ENCODE measurements at places on chromosomes 4 and X.

DNA sequence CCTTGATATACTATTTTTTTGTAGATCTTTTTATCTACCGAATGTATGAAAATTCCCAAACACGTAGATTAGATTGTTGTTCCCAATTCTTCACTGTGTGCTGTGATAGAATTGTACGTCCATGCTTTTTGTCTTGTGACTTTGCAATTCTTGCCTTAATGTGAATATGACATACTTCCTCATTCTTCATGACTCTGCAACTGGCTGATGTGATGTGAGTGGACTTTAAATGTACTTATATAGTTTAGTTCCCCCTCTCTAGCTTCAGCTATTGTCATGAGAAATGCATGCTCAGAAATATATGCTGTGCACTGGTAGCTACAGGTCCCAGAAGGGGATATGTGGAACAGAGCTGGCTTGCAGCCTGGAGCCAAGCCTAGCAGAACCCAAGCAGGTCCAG, 89.4 kb downstream of the FTHL17 start:
- no peak for DNase-seq

- no peak for DNase-seq
Measured at GRCh38 chr4:80586716-80587115, 251.2 kb downstream of the CFAP299 start.

GRCh38 chrX:6505960-6506359, 29.0 kb downstream of the VCX3A start:
- peak; percentile 71 for DNase-seq

- no peak for DNase-seq
Measured at GRCh38 chr4:26782168-26782829, 78.3 kb upstream of the STIM2 start.

DNA sequence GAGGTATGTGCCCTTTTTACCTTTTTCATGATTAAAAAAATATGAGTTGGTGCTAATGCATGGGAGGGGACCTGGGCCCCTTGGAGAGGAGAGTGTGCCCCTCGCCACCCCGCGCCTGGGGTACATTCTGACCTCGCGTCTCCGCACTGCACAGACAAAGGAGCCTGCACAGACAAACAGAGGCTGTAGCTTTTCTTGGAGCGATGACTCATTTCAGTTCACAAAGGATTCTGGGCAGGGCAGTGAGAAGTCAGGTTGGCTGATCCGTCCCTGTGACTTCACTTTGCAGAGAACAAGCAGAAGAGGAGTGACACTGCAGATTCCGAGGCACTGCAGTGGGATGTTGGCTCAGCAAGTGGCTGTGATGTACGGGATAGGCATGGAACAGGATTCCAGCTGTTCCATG, 82.9 kb downstream of the STOX2 start:
- DNase-seq = peak; percentile 94

DNA sequence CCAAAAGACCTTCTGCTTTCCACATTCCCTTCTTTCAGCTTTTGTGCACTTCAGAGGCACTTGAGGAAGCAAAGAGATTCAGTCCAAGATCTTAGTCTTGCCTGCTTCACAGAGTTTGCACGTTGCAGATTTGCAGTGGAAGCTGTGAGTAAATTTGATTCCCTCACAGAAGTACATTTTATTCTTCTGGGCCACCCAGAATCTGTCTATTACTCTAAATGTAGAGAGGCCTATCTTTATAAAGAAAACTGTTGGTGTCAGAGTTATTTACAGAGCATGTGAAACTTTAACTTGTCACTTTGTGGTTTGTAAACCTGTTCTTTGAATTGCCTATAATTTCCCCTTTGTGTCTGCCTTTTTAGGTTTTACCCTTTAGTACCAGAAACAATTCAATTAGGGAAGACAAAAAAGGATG, 15.5 kb downstream of the SPRY1 start:
- DNase-seq = no peak

- peak; percentile 6 for DNase-seq
Measured at GRCh38 chr4:102196221-102196620, 149.1 kb downstream of the SLC39A8 start.

- no peak for DNase-seq
Measured at GRCh38 chr4:39170301-39170700, 12.0 kb upstream of the WDR19 start.

GRCh38 chr4:181077341-181077740, 1165.9 kb upstream of the TENM3 start:
- no peak for DNase-seq

DNA sequence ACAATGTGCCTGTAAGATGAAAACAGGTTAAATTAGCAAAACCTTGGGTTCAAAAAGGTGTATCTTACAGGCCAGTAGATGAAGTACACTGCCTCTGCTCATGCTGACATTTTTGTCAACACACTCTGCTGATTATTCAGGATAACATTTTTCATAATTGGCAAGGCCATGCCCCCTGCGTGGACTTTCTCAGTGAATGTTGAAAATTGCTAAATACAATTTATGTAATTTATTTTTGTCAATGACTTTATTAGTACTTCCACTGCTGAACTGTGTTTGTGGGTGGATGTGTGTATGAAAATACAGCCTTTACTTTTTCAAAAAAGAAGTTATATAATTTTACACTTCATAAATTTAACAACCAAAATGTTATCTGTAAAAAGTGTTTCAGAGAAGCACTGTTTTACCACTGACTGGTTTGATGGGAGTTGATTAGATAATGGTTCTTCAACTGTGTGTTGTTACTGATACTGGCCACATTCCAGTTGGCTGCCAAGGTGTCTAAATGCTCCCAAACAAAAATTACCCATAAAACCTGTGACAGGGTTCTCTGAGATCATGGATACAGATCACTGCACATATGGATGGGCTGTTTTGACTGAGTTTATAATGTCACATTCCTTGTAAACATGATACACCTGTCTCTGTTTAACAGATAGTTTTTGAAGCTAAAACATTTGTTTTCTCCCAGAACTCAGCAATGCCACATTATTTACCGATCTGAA, 151.9 kb upstream of the SLC7A11 start:
- no peak for DNase-seq

- DNase-seq = no peak
Measured at GRCh38 chr4:33323393-33323792, 2603.2 kb downstream of the PCDH7 start.

DNA sequence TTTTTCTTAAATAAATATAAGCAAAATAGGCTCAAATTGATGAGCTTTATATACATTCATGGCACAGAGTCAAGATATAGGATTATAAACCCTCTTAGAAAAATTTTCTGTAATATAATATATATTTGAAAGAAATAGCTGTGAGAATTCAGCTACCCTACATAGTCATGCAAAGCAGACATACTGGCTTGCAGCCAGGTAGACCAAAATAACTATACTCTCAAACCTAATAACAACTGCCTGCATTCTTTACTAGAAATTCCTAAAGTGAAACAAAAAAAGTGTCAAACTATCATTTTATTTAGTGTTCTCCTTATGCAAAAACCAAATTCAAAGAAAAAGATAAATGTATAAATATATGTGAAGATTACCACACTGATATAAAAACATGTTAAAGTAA, 1390.2 kb downstream of the C4orf33 start:
- DNase-seq = no peak

DNA sequence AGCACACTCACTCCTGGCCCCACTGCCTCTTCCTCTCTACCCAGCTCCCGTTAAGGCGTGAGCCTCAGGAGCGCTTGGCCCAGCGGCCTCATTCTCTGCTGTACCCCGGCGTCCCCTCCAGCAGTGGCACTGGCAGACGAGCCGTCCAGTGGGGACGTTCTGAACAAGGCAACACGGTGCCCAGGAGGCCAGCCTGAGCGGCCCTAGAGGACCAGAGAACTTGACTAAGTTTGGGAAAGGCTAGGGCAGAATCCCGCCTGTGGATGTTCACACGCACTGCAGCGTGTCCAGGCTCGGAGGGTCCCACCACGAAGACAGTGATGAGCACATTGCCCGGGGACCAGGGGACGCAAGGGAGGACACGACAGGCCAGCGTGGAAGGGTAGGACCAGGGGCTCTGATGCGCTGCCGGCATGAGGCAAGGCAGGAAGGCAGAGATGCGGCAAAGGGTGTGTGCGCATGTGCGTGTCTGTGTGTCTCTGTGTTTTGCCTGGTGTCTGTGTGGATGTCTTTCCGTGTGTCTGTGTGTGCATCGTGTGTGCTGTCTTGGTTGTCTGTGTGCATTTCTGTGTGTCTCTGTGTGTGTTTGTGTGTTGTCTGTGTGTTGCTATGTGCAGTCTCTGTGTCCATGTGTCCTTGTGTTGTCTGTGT, 89.4 kb downstream of the ABLIM2 start:
- no peak for DNase-seq

DNA sequence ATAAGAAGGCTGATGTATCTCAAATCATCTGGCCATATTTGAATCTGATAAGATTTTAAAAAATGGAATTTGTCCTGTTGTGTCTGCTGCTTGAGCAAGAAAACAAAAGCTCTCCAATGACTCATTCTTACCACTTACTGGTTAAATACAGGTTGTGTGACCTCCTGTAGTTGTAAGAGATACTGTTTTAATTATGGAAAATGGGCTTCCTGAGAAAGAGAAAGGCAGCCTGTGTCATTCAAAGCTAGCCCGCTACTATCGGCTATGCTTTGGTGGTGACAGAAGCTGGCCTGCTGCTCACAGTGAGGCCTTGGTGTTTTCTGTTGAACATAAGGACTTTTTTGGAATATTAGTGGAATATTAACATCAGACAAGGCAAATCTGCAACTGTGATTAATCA, 1722.1 kb upstream of the PCDH10 start:
- DNase-seq = no peak

- peak; percentile 28 for DNase-seq
Measured at GRCh38 chr4:74531963-74532794, 87.2 kb downstream of the AREG start.

DNA sequence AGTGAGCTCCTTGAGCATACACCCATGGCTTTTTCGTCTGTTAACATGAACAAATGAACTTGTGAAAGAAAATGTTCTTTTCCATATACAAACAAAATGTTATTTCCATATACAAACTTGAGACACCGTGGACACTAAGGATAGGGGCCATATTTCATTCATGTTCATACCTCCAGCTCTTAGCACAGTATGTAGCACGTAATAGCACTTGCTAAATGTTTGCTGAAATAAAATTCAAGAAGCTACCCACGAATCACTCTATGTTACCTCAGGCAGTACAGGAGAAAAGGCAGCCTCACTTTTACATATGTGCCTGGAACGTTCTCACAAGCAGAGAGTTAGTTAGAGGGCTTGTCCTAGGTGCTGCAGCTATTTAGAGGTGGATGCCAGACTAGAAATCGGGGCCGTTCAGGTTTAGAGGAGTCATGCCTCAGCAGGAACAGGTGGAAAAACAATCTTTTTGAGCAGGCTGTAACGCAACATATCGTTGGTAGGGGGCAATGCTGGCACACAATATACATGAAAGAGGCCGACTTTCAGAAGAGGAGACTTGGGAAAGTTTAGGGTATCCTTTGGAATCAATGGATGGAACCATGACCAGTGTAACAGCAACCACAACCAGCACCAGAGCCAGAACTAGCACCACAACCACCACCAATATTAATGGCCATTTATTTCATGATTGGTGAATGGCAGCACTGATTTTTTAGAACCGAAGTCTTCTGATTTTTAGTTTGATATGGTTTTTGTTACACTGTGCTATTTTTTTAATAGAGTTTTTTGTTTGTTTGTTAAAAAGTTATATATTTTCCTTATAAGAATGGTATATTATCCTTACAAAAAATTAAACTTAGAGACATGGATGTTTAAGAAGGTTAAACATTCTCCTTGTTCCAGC, 14.8 kb upstream of the PAQR3 start:
- peak; percentile 36 for DNase-seq

- DNase-seq = no peak
Measured at GRCh38 chr4:182748283-182748682, 168.9 kb downstream of the DCTD start.

GRCh38 chr4:15488658-15489470, 19.2 kb downstream of the CC2D2A start:
- no peak for DNase-seq

DNA sequence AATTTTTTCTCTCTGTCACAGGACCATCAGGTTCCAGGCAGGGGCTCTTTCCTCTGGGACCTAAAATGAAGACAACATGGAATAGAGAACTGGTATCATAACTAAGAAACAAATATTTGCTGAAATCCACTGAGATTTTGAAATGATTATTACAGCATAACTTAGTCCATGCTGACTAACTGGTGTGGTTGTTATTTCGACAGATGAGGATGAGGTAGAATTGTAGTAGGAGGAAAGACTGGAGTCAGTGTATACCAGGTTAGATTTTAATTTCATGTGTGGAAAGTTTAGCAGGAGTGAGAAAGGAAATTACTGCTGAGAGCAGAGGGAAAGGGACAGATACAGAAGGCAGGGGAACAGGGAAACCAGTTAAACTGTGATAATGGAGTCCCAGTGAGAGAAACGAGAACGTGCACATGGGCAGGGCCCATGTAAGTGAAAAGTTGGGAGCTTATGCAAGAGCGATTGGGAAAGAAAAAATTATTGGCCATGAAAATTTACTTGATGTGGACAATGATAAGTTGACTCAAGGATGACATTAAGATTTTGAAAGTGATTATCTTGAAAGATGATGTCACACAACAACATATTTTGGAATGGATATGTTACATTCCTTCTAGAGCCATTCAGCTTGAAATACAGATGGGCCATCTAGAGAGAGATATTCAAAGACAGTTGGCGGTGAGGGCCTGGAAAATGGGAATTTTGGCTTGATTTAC, 98.7 kb upstream of the DDIT4L start:
- DNase-seq = no peak

GRCh38 chr4:158172261-158173258, at the start of gene GASK1B:
Gene GASK1B, minus strand, starts transcription at chr4:158173025. Its CDS starts 1,650 bp downstream, at chr4:158171375.
- peak; percentile 47 for DNase-seq

DNA sequence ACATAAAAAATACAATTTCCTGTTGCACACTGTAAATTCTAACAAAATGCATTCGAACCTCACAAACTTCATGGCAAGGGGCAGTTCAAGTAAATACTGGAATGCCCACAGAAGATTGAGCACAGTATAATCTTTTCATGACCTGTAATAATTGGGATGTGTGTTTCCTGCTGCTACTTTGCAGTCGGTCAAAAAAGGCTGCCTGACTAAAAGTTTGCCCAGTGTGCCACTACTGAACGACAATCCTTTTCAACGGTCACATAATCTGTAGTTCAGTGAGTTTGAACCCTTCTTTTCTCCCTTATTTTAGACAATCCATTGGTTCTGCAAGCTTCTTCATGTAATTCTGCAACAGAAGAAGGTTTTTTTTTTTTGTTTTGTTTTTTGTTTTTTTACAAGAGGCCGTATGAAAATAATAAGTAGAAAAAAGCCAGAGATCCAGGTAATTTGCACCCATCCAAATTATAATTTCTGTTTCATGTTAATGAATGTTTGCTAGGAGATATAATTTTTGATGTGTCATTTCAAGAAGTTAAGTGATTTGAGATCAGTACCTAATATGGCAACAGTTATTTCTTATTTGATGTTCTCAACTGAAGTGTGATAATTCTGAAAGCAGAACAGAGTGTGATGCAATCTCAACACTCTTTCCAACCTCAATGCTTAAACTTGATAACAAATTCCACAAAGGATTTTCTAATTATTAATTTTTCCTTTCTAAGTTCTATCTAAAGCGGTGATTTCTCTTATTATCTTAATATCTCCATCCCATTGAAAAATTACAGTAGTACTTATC, 237.6 kb downstream of the FSTL5 start:
- no peak for DNase-seq

- DNase-seq = no peak
Measured at GRCh38 chr4:152535360-152535902, 461 bp downstream of the FBXW7 start.
